ENCODE measurements at places on chromosomes 3 and 15. TPM values are rescaled to one million over a fixed set of nuclear protein-coding genes. Genes with fewer than 3 reads are reported as not detected.

SLCO2A1 gene
- 2.5 TPM for total RNA-seq

LSMEM2 gene
- not detected for total RNA-seq

CHRNA7 gene
- total RNA-seq = 0.21 TPM

ALG1L2 gene
- total RNA-seq = 1.0 TPM

UPK1B gene
- total RNA-seq = 0.50 TPM

CCRL2 gene
- total RNA-seq = 1.0 TPM

RYR3 gene
- not detected for total RNA-seq

EIF4E3 gene
- 1.7 TPM for total RNA-seq

ANKRD63 gene
- 0.28 TPM for total RNA-seq

Measured in Caco-2 (cell line).